ENCODE measurements at places on chromosomes 11 and 22.

DNA sequence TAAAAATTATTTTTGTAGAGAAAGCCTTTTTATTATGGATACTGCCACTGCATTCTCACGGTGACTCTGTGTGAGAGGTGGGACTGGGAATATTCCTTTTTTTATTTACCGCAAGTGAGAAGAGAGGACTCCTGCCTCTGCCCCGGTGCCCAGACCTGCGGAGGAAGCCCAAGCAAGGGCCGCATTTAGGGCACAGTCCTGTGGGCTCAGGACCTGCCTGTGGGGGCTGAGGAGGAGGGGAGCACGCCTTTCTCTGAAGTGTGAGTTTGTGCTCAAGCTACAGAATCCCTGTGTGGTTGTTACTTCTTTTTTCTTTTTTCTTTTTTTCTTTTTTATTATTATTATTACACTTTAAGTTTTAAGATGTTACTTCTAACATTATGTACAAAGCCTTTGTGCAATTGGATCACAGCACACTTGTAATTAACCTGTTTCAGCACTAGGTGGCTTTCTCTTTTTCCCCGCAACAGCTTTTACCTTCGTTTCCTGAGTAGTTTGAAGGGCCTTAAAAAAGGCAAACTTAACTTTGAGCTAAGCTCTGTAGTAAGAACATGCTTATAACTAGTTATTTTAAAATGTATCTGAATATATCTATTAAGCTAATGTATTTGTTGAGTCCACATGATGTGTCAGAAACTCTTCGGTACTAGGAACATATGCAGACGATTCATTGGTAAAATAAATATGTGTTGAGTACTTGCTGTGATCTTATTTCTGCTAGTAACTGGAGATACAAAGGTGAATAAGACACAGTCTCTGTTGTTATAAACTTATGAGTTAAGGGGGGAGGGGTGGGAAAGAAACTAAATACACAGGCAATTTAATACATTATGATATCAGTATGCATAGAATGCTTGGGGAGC, 18.3 kb downstream of the AMOTL1 start:
- no peak for DNase-seq

- no peak for DNase-seq
These were observed 855.6 kb downstream of the KCNA4 start for GRCh38 chr11:29161191-29161590.

- no peak for DNase-seq
These were observed 9.0 kb upstream of the DLAT start for GRCh38 chr11:112016088-112016764.

DNA sequence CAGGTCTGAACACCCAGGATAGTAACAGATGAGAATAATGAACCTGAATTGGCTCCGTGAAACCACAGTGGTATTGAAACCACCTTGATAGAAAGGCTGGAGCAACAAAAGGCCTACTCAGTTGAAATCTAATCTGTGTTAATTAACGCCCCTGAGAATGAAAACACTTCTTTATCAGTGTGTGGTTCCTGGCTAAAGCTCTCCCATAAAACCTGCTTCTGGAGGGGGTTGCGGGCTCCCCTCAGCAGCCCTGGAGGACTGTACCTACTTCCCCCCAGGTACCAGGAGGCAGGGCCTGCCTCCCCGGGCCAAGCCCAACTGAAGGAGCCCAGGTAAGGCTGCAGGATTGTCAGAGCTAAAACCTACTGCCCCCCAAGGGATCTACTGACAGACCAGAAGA, 54.6 kb downstream of the PLEKHA7 start:
- no peak for DNase-seq

- DNase-seq = no peak
These were observed 747 bp downstream of the NXF1 start for GRCh38 chr11:62804310-62805075.

All from NCI-H1694 (cell line).